Activated T-helper 1 cell treated with anti-CD3 and anti-CD28 coated beads, Interleukin-12 subunit alpha, Interleukin-12 subunit beta, Interleukin-2, Interleukin-4 antibody, amounts not matched to agents 30 ng/mL and 10 ng/mL and 1 ng/mL, durations not matched to agents 14 hours and 24 hours and 36 hours (primary cell): ENCODE measurements at places on chromosomes 16 and 17. TPM values are rescaled to one million over a fixed set of nuclear protein-coding genes. Genes with fewer than 3 reads are reported as not detected.

TAT gene
- total RNA-seq: not detected in 2 replicates

DNA sequence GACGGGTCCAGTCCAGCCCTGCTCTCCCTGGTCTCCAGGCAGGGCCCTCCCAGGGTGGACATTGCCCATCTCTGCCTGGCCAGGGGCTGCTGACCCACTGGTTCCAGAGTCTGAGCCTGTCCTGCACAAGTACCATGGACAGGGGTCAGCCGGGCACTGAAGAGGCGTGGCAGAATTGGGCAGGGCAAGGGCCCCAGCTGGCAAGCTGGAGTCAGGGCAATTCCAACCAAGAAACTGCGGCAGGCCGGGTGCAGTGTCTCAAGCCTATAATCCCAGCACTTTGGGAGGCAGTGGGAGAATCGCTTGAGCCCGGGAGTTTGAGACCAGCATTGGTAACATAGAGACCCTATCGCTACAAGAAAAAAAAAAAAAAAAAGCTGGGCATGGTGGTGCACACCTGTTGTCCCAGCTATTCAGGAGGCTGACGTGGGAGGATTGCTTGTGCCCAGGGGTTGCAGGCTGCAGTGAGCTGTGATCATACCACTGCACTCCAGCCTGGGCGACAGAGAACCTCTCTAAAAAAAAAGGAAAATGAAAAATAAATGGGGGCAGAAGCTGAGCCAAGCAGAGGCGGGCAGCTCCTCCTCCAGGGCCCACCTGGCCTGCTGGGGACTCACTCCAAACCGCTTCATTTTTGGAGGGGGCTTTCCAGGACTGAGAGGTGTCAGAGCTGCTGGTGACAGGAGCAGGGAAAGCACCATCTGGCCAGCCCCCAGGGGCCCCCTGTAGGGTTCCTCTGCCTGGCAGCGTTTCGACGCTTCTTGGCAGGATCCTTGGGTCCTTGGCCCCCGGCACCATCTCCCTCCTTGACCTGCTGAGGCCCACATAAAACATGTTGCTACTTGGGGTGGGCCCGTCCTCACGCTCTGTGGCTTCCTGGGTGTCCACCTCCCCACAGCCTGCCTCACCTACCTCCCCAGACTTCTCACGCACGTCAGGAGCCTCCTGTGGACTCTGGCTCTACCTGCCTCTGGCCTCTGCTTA lies 2.9 kb upstream of the MAFG start:
- peak overlapping the region; percentile 19 for H3K4me3 ChIP-seq
- peaks cover 10% of the 10 kb centered on the region for H3K36me3 ChIP-seq
- no peak for DNase-seq

SHCBP1 gene
- total RNA-seq: 46.5 and 46.8 TPM in 2 replicates

PRR11 gene
- total RNA-seq: 29.4 and 32.7 TPM in 2 replicates

OR1F1 gene
- not detected in 2 replicates for total RNA-seq

DNA sequence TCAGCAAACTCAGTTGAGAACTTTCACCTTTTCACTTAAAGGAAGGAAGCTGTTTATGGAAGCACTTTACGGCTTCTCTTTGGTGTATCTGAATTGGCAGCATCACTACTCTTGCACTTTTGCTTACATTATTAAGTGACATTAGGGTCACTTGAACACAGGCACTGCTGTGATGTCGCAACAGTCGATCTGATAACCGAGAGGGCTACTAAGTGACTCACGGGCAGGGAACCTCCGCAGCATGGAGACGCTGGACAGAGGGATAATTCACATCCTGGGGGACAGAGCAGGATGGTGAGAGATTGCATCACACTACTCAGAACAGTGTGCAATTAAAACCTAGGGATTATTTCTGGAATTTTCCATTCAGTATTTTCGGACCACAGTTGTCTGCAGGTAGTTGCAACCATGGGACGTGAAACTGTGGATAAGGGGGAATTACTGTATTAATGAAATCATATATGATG lies 56.5 kb downstream of the DNAH2 start:
- no peak overlapping the region for H3K4me3 ChIP-seq
- H3K4me1 ChIP-seq: no peaks in the 10 kb centered on the region
- no peaks in the 10 kb centered on the region for H3K27me3 ChIP-seq
- DNase-seq: no peak
- no peaks in the 10 kb centered on the region for H3K36me3 ChIP-seq

DNA sequence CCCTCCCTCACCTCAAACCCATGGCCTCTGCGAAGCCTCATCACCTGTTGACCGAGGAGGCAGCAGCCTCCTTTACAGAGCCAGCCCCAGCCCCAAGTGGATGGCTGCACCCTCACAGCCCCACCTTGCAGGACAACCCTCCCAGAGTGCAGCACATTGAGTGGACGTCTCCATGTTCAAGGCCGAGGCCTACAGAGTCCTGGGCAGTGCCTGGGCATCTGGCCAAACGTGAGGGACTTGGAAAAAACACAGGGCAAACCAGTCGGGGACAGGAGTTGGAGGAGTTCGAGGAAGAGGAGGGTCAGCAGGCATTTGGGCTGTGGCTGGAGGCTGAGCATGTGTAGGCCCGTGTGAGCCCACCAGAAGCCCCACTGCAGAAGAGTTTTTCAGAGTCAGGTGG lies 39.6 kb downstream of the ACTG1 start:
- H3K27me3 ChIP-seq: peaks cover 3% of the 10 kb centered on the region
- H3K4me1 ChIP-seq: no peaks in the 10 kb centered on the region
- H3K4me3 ChIP-seq: no peak overlapping the region
- H3K36me3 ChIP-seq: no peaks in the 10 kb centered on the region

DNA sequence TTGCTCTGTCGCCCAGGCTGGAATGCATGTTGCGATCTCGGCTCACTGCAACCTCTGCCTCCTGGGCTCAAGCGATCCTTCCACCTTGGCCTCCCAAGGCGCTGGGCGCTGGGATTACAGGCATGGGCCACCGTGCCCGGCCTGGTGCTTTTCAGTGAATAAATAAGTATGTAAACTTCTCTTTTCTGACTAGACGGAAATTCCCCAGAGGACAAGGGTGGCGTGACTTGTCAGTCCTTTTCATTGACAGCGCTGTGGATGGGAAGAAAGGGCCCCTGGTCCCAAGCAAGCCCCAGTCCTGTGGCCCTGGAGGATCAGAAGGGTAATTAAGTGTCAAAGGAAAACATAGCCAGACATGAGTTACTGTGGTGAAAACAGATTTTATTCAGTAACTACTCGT lies 9.6 kb upstream of the SPN start:
- no peak overlapping the region for H3K27ac ChIP-seq
- peaks cover 8% of the 10 kb centered on the region for H3K4me1 ChIP-seq
- DNase-seq: no peak
- no peak overlapping the region for H3K4me3 ChIP-seq
- H3K27me3 ChIP-seq: peaks cover 3% of the 10 kb centered on the region

ZACN gene
- 2.7 and 2.9 TPM in 2 replicates for total RNA-seq

SLFN5 gene
- total RNA-seq: 10.4 and 11.0 TPM in 2 replicates

DNA sequence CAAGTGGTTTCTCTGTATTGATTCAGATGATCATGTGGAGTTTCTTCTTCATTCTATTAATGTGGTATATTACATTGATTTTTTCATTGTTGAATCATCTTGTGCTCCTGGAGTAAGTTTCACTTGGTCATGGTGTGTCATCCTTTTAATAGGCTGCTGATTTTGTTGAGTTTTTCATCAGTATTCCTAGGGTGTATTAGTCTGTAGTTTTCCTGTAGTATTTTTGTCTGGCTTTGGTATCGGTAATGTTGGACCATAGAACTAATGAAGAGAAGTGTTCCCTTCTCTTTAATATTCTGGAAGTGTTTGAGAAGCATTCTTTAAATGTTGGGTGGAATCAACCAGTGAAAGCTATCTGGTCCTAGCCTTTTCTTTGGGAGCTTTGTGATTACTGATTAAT lies 99.0 kb downstream of the OMG start:
- H3K36me3 ChIP-seq: no peaks in the 10 kb centered on the region
- H3K4me1 ChIP-seq: no peaks in the 10 kb centered on the region
- H3K27me3 ChIP-seq: no peaks in the 10 kb centered on the region
- no peak overlapping the region for H3K4me3 ChIP-seq

NOXO1 gene
- 0.24 TPM in 1 of 2 replicates, not detected in the other for total RNA-seq

- H3K36me3 ChIP-seq: no peaks in the 10 kb centered on the region
- H3K27me3 ChIP-seq: no peaks in the 10 kb centered on the region
- H3K4me1 ChIP-seq: no peaks in the 10 kb centered on the region
- no peak overlapping the region for H3K4me3 ChIP-seq
- no peak overlapping the region for H3K27ac ChIP-seq
Observed at GRCh38 chr16:82793528-82794245, 166.9 kb downstream of the CDH13 start.

ESRP2 gene
- 0.10 and 0.12 TPM in 2 replicates for total RNA-seq

HEATR9 gene
- 0.13 TPM in 1 of 2 replicates, not detected in the other for total RNA-seq

NPTX1 gene
- total RNA-seq: 23.4 and 24.2 TPM in 2 replicates

MYL11 gene
- total RNA-seq: 2.0 and 2.7 TPM in 2 replicates

LYZL6 gene
- total RNA-seq: not detected in 2 replicates

- peak; percentile 31 for DNase-seq
- peaks cover 26% of the 10 kb centered on the region for H3K27me3 ChIP-seq
- peaks cover 2% of the 10 kb centered on the region for H3K36me3 ChIP-seq
Observed at GRCh38 chr17:2792366-2793169, 3.7 kb upstream of the RAP1GAP2 start.

TBC1D3G gene
- total RNA-seq: not detected in 2 replicates

DNA sequence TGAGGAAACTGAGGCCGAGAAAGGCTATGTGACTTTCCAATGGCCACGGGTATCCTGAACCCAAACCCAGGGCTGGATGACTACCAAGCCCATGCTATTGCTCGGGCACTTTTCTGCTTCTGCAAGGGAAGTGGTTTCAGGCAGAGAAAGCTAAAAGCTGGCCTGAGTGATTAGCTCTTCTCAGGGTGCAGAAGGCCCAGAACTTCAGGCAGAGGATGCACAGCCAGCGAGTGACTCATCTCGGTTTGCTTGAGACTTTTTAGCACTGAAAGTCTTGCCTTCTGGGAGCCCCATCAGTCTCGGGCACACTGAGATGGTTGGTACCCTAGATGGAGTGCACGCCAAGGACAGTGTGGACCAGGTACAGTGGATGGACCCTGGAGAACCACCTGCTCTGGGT lies 129.5 kb upstream of the SDK2 start:
- no peak overlapping the region for H3K4me3 ChIP-seq
- H3K27me3 ChIP-seq: peaks cover 2% of the 10 kb centered on the region
- H3K27ac ChIP-seq: no peak overlapping the region
- no peak for DNase-seq
- H3K4me1 ChIP-seq: no peaks in the 10 kb centered on the region
- no peaks in the 10 kb centered on the region for H3K36me3 ChIP-seq

CCL17 gene
- total RNA-seq: 1.3 and 1.6 TPM in 2 replicates

DNA sequence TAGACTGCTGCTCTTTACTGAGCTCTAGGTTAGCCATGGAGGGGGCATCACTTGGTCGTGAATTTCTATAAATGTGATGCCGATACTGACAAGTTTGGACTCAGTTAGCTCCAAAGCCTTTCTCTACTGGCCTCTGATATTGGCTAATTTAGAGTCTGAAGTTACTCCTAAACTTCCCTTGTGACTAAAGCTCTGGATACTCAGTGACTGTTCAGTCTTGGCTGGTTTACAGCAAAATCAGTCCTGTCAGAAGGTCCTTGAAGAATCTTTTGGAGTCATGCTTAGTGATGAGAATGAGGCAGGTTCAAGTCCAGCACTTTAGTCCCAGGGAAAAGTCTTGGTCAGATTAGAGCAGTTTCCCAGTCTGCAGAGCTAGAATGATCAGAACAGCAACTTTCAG lies 197.5 kb upstream of the HS3ST4 start:
- DNase-seq: no peak
- H3K36me3 ChIP-seq: no peaks in the 10 kb centered on the region
- no peaks in the 10 kb centered on the region for H3K4me1 ChIP-seq
- H3K27ac ChIP-seq: no peak overlapping the region

DNA sequence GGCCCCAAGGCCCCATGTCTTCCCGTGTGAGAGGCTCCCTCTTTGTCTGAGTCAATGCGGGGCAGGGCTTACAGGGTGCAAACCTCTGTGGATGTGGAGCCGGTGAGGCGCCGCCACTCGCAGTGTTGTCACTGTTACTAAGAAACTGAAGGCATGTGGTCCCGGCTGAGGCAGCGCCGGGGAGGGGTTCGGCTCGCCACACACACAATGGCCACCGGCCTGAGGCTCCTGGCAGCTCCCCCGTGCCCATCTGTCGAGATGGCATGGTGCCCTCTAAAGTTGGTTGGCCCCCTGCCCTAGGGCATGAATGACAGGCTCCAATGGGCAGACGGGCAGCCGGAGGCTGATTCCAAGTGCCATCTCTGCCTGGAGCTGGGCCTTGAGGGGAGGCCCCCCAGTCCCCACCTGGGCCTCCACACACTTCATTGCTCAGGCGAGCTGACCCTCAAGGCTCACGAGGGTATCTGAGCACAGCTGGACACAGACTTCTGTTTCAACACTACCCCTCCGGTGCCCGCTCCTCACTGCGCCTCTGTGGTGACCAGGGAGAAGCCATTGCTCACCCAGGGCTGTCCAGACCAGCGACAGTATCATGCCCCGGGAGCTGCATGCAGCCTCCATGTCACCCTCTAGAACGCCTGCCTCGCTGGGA lies 137.2 kb downstream of the C16orf78 start:
- H3K36me3 ChIP-seq: no peaks in the 10 kb centered on the region
- no peak overlapping the region for H3K27ac ChIP-seq
- H3K4me1 ChIP-seq: no peaks in the 10 kb centered on the region
- no peak for DNase-seq
- H3K4me3 ChIP-seq: no peak overlapping the region

- no peak overlapping the region for H3K4me3 ChIP-seq
- no peak for DNase-seq
- no peak overlapping the region for H3K27ac ChIP-seq
- H3K36me3 ChIP-seq: no peaks in the 10 kb centered on the region
- H3K4me1 ChIP-seq: no peaks in the 10 kb centered on the region
Observed at GRCh38 chr16:15404792-15405191, 9.2 kb downstream of the MPV17L start.

GRCh38 chr17:19762515-19762961 lies 14.4 kb upstream of the ALDH3A1 start:
- peaks cover 8% of the 10 kb centered on the region for H3K4me1 ChIP-seq
- DNase-seq: peak; percentile 17
- H3K27ac ChIP-seq: no peak overlapping the region
- H3K4me3 ChIP-seq: no peak overlapping the region

ERN2 gene
- total RNA-seq: not detected in 2 replicates

GRCh38 chr16:82657786-82658185 lies 31.0 kb downstream of the CDH13 start:
- H3K27me3 ChIP-seq: peaks cover 2% of the 10 kb centered on the region
- H3K27ac ChIP-seq: peak overlapping the region; percentile 30
- peaks cover 2% of the 10 kb centered on the region for H3K36me3 ChIP-seq
- DNase-seq: no peak
- peak overlapping the region; percentile 12 for H3K4me3 ChIP-seq

GRCh38 chr17:59443106-59443505 lies 111.7 kb downstream of the YPEL2 start:
- H3K4me1 ChIP-seq: peaks cover 43% of the 10 kb centered on the region
- H3K27me3 ChIP-seq: peaks cover 8% of the 10 kb centered on the region
- no peak for DNase-seq
- no peak overlapping the region for H3K27ac ChIP-seq

TP53TG3C gene
- total RNA-seq: not detected in 2 replicates

- no peak for DNase-seq
- peaks cover 14% of the 10 kb centered on the region for H3K27me3 ChIP-seq
- H3K27ac ChIP-seq: no peak overlapping the region
- H3K4me3 ChIP-seq: no peak overlapping the region
- no peaks in the 10 kb centered on the region for H3K36me3 ChIP-seq
Observed at GRCh38 chr17:28426081-28426519, 20.1 kb upstream of the SLC46A1 start.

GRCh38 chr17:18877104-18877645 lies 19.2 kb downstream of the PRPSAP2 start:
- H3K4me1 ChIP-seq: no peaks in the 10 kb centered on the region
- peaks cover 35% of the 10 kb centered on the region for H3K36me3 ChIP-seq
- no peak overlapping the region for H3K4me3 ChIP-seq
- H3K27ac ChIP-seq: no peak overlapping the region
- DNase-seq: no peak
